GM12865 (cell line): ENCODE measurements at places on chromosomes 3 and 15.

DNA sequence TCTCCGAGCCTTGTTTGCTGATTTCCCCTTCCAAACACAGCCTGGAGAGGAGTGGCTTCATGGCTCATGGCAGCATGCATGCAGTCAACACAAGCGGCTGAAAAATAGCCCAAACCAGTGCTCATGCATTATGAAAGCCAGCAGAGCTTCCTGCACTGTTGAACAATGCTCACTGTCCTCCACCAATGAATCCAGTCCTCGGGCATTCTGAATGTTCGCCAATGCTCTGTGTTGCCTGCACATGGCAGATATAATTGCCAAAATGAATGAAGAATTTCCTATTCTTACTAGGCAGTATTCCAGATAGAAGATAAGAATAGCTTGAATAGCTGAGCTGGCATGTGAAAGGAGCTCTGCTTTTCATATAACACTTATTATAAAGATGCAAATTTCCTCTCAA lies 252.7 kb downstream of the ROBO1 start:
- no peak for DNase-seq

DNA sequence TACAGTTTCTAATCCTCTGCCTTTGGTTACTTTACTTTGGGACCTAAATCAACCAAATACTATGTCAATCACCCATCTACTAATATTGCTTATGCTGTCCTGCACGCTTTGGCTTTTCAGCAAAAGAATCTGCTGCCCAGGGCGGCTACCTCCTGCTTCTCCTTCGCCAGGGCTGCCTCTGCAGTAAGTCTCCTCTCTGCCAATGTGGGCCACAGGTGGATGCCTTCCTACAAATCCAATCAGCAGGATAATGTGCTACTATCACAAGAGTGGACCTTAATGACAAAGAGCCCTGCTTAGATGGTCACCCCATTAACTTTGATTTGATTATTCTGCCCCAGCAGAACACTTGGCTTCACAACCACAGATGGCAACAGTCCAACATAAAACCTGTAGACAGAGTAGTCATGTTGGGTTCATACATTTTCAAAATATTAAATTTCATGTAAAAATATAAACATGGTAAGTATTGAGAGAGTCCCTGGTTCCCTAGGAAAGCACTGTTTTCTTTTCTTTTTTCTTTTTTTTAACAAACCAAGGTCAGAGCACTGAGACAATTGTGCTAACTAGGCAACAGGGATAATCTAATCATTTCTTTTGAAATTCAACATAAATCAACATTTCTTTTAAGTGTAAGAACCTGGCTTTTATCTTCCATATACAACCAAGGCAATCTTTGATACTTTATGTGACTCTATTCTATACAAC lies 298.3 kb downstream of the ZBTB20 start:
- no peak for DNase-seq

- DNase-seq: no peak
Measured at GRCh38 chr15:41105348-41106334, 10.4 kb downstream of the INO80 start.

GRCh38 chr3:52789746-52790040 lies 4.9 kb upstream of the ITIH3 start:
- no peak for DNase-seq

DNA sequence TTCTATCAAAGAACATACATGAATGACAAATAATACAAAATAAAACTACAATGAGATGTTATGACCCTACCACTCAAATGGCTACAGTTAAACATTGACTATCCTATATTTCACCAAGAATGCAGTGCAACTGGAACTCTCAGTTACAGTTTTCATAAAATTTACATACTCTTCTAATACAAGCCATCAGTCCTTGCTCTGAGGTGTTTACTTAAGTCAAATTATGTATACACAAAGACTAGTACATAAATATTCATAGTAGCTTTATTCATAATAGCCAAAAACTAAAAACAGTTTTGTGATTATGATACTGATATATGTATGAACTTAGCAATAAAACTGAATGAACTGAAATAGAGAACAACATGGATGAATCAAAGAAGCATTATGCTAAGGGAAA lies 19.2 kb downstream of the MLF1 start:
- no peak for DNase-seq

GRCh38 chr3:29481969-29482767 lies 201.3 kb downstream of the RBMS3 start:
- peak; percentile 8 for DNase-seq

DNA sequence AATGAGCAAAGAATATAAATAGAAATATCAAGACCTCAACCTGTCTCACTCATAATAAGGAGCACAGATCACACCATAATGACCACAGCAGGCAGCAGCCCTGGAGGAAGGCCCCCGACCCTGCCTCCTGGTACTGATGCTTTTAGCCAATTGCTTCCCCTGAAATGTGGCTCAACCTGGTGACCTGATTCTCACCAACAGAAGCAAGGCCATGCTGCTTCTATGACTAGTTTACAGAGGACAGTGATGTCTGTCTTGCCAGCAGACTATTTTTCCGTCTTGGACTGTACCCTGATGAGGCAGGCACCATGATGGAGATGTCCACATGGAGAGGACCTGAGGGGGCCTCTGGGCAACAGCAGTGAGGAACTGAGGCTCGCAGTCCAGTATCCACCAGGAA lies 18.0 kb downstream of the SLC41A3 start:
- no peak for DNase-seq

- no peak for DNase-seq
Measured at GRCh38 chr3:15272426-15273196, 59.8 kb downstream of the SH3BP5 start.

- DNase-seq: no peak
Measured at GRCh38 chr15:96600350-96600749, 269.9 kb downstream of the NR2F2 start.

- peak; percentile 92 for DNase-seq
Measured at GRCh38 chr15:74438721-74439316, 5.1 kb upstream of the SEMA7A start.
